ENCODE measurements at places on chromosomes 12 and 14. TPM values are rescaled to one million over a fixed set of nuclear protein-coding genes. Genes with fewer than 3 reads are reported as not detected.

The IL26 gene
- not detected for total RNA-seq

The CIDEB gene
- 17.3 TPM for total RNA-seq

The BEGAIN gene
- 12.3 TPM for total RNA-seq

The IFI27 gene
- 219 TPM for total RNA-seq

The TECPR2 gene
- total RNA-seq, result 36.1 TPM

The C12orf57 gene
- total RNA-seq, result 177 TPM

The MYF5 gene
- total RNA-seq, result not detected

The CLEC4A gene
- 4.6 TPM for total RNA-seq

The PTPN21 gene
- 55.7 TPM for total RNA-seq

The FAM90A1 gene
- total RNA-seq, result not detected

GRCh38 chr14:70919774-70920173 lies 12.5 kb downstream of the PCNX1 start:
- DNase-seq, result no peak

GRCh38 chr14:43786066-43786762 lies 720.9 kb downstream of the FSCB start:
- DNase-seq, result no peak

DNA sequence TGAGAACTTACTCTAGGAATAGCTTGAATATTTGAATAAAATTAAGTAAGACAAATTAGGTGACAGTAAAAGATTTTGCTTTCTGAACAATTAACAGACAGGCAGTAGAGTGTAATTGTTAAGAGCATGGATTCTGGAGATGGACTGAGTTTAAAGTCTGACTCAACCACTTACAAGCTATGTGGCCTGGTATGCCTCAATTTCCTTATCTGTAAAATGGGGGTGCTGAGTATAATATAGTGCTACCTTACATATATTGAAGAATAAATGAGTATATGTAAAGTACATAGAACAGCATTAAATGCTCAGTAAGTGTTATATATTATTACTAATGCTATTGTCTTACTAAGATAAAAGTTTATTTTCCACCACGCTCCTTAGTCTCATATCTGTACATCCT lies 7.1 kb downstream of the MIA2 start:
- DNase-seq, result no peak

- peak; percentile 96 for DNase-seq
These were observed at the start of gene RBM25 for GRCh38 chr14:73058224-73058921. Gene RBM25, plus strand, starts transcription at chr14:73058534. Its CDS starts 13,108 bp downstream, at chr14:73071642.

DNA sequence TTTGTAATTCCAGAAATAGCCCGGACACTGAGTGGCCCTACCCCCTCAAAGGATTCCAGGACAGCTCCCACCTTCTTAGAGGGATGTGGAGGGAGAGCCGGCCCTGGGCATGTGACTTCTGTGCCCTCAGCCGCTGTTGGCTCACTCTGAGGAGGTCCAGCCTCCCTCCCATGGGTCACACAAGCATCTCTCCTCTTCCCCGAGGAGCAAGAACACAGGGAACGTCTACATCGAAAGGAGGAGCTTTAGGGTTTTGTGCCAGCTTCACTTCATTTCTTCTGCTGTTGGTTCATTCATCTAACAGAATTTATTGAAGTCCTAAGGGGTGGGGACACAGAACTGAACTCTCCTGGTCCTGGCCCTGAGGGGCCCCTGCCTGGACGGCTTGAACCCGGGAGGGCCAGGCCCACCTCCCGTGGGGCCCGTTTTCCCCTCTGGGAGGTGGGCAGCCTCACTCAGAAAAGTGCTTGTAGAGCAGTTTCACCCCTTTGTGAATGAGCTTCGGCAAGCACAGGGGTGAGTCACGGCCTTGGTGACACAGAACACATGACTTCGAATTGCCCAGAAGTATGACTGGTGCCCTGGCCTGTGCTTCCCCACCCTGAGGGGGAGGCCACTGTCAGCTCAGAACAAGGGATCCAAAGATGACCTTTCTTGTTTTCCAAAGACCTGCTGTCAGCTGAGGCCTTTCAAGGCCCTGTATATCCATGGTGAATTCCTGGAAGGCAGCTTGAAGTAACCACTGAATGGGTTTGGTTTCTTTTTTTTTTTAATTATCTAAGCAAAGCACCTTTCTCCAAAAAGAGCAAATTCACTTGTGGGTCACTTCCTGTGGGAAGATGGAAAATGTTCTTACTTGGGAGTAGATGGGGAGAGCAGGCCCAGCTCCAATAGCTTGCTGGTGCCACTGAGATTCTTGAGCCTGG lies 39.2 kb downstream of the NFKBIA start:
- peak; percentile 77 for DNase-seq

GRCh38 chr12:54429014-54429471 lies 10.0 kb upstream of the ITGA5 start:
- DNase-seq, result no peak

DNA sequence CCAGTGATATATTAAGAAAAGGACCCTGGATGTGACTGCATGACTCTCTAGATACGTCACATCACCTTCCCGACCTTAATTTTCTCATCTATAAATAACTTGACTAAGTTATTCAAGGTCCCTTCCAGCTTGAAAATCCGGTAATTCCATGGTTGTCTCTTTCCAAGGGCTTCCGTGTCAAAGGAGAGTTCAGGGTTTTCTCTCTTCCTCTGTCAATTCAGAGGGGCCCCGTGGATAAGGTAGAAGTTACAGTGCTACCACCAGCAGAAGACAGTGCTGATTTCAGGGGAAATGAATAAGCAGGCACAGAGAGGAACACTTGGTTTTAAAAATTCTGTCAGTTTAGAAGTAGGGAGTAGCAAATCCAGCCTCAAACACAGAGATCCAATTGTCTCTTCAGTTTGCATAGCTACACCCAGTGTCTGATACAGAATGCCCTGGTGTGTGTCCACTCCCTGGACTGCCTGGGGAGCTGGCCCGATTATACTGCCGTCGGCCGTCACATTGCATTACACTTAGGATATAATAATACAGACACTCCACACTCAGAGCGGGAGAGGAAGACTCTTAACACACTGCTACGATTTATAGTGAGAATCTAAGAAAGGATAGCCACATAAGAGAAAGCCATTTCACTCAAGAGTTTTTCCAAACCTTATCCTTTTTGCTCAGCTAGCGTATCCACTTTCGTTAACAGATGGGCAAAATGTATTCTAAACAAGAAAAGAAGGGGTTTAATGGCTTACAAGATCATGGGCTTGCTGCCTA lies 54.7 kb upstream of the GTF2A1 start:
- DNase-seq, result no peak

DNA sequence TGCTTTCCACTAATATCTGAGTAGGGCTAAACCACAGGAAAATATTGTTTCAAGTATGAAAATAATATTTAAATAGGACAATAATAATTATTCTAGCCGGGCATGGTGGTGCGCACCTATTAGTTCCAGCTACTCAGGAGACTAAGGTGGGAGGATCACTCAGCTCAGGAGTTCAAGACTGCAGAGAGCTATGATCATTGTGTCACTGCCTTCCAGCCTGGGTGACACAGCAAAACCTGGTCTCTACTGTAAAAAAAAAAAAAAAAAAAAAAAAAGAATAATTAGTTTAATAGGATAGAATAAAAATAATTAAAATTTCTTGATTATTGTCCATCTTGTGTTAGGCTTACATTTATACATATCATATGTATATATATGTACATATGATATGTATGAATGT lies 38.5 kb upstream of the BAZ1A start:
- DNase-seq, result no peak

DNA sequence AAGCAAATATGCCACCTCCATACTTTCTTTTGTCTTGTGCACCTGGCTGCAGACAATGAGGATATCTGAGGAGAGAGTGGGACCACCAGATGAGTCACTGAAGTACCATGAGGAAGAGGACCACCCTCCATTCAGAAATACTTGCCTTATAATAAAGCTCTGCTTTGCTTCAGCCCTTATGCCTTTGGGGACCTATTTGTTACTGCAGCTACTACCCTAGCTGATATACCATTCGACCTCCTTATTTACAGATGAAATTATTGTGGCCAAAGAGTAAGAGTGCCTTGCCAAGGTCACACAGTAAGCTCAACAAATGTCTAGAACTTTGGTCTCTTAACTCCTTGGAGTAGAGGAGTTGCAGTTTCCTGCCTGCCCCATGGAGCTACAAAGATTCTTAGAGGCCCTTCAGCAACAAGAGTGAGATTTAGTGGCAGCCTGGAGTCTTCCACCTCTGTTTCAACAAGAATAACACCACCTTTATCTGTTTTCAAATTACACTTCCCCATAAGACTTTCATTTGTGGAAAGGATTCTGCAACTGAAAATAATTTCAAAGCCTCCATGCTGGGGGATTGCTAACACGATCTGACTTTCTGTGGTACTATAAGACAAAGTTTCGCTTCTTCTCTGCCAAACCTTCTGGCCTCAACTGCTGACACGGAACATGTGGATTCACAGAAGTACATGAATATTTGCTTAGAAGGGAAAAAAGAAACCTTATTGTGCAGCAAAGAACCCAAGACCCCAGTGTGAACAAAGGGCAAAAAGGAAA lies 3.6 kb downstream of the CMKLR1 start:
- DNase-seq, result no peak

GRCh38 chr12:20426191-20426590 lies 57.9 kb downstream of the PDE3A start:
- DNase-seq, result no peak

GRCh38 chr14:77615361-77616132 lies 890 bp downstream of the SPTLC2 start:
- DNase-seq, result no peak

GRCh38 chr12:54035568-54036264 lies 2.9 kb downstream of the HOXC5 start:
- no peak for DNase-seq

DNA sequence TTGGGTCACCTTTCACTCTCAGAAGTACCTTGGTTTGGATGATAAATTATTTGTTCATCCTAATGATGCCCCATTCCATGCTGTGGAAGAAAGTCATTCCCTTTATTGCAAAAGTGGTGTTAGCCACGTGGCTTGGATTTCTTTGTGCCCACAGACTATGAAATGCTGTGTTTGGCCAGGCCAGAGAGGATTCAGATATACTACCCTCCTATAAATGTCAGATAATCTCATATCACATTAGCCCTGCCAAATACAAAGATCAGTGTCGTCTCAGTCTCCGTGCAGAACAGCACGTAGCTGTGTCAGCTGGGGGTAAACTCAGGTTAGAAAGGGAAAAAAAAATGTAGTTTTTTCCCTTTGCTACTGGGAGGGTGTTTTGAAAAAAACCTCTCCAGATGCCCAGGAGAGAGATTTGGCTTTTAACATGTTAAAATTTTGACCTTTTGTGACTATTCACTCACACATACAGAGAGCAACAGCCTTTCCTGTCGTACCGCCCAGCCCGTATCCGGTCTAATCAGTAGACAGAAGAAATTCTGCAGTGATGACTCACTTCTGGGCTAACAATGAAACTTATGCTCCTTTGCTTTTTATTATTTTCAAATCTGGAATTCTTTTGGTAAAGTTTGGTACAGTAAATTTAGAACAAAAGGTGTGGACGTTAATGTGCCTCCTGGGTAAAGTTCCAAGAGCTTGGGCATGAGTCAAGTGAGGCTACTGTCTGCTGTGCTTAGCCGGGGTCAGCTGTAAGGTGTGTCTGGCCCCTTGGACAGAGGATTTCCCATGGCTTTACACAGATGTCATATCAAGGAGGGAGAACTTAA lies 8.5 kb upstream of the PTPRB start:
- DNase-seq, result no peak

GRCh38 chr14:96904201-96904600 lies 107.0 kb downstream of the VRK1 start:
- no peak for DNase-seq

DNA sequence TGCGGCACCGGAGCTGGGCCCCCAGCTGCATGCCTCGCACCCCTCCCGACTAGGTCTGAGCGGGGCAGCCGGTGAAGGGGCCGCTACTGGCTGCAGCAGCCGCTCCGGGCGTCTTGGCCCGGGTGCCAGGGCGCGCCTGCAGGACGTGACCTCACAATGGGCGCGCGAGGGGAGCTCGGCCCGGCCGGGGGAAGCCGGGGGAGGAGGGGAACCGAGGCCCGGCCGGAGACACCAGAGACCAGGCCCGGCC lies 353 bp downstream of the BAG5 start:
- DNase-seq, result no peak

DNA sequence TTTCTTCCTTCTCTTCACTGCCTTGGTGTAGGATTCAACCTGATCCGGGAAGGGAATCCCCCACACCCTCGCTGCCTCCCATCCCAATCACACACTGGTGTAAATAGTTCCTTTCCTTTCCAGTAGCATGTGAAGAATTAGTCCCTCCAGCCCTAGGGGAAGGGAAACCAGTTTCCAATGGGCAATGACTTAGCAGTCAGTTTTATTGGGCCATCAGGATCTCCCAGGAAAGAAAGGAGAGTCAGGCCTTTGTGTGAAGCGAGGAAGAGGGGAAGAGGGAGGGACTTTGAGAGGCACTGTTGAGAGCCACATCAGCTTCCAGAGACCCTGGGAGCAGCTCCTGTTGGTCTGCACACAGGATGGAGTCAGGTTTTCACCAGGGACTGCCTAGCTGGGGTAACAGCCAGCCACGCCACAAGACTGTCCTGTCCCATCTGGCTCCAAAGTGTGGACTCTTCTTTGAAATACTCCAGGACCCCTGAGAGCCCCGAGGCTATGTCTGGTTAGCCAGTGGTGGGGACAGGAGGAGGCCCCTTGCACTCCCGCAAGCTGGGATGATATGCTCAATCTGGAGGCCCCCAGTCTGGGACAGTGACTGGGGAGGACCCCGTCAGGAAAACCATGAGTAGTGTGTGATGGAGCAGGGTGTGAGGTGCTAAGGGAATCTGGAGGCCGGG lies 27.9 kb downstream of the MOAP1 start:
- DNase-seq, result no peak

DNA sequence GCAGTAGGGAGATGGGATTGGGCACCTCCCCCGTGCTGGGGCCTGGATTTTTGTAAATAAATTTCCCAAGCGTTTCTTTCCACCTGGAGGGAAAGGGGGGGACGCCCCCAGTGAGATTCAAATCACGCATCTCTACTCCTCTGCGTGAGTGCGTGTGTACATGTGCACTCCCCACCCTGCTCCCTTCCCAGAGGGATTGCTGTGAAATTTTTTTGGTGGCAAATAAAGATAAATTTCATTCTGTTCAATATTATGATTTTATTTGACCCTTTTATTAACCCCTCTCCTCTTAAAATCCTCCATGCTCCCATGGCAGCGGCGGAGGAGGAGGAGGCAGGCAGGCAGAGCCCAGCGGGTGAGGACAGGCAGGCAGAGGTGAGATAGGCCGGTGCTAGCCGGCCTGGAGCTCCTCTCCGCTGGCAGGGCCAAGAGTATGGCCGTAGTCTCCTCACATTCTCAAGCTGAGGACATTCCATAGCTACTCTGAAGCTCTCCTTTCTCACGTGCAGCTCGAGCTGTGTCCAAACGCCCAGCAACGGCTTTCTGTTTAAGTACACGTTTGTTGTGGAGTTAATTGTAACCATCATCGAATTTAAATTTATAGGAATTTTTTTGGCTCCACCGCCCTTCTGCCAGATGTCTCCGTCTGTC lies 1.5 kb upstream of the HOTAIR start:
- DNase-seq, result no peak

DNA sequence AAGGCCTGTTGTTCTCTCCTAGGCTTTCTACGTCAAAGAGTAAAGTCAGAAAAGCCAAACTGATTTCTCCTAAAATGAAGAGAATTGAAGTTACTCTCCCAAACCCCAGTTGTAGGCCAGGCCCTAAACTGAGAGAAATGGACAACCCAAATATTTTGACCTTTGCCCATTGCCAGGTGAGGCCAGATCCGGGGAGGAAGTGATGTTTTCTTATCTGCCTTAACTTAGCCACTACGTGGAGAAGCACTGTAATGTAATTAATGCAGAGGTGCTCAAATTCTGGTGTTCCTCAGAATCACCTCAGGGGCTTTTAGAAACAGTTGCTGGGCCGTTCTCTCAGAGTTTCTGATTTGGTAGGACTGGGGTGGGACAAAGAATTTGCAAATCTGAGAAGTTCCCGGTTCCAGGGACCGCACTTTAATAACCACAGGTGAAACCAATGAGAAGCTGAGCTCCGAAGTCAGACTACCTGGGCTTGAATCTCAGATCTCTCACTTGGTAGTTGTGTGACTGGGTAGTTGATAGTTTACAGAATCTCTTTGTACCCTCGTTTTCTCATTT lies 73.2 kb downstream of the ETV6 start:
- no peak for DNase-seq

All from sciatic nerve (tissue), 2 donors.